NCI-H2107 (cell line): ENCODE measurements at places on chromosomes 2 and 18.
A peak's percentile ranks its signal among the peaks of the same experiment; 100 is the strongest.

GRCh38 chr18:60693426-60693825, 320.9 kb upstream of the MC4R start:
- no peak for DNase-seq

DNA sequence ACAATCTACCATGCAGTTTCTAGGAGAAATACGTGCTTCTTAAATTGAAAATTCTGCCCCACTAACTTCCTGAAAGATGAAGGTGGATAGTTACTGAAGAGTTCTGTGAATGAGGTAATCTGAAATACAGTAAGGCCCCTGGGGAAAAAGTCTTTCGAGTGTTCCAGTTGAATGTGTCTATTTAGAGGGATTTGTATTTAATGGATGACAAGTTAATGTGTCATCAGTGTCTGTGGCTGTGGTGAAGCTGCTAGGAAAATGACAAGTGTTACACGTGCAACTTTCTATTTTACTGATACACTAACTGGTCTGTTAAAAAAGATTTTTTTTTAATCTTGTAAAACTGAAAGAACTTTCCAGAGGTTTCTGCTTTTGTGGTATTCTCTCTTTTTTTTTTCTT, 384.6 kb downstream of the STK39 start:
- peak; percentile 18 for DNase-seq

- no peak for DNase-seq
Observed at GRCh38 chr2:204207866-204208265, 271.3 kb downstream of the ICOS start.

DNA sequence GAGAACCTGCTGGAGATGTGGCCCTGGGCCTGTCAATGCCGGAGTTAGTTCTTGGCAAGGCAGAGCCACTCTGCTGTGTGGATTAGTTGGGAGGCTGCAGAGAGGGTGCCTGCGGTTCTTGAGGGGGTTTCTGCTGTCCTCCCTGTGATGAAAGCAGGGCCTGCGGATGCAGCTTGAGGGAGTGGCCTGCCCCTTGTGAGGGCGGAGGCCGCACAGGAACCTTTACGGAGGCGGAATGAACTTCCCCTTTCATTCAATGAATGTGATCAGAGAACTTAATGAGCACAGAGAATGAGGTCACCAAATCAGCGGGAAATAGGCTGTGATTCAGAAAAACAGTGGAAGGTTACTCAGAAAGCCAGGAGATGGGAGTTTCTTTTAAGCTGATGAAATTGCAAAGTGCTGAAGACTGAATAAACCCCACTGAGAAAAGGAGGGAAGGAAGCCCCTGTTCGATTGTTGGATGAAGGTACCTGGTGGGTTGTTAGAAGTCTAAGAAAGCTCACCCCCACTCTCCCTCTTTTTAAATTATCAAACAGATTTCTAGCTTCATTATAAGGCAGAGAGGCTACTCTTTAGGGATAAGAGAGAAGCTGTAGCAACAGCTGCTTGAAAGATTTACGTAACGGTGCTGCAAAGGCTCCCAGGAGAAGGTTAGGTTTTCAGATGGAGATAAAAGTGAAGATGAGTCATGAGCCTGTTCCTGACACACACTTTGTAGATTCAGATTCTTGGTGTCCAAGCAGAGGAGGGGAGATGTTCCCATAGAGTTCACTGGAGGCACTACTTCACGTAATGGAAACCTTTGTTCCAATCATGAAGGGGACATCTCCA, 47.4 kb downstream of the VWA3B start:
- DNase-seq = no peak

DNA sequence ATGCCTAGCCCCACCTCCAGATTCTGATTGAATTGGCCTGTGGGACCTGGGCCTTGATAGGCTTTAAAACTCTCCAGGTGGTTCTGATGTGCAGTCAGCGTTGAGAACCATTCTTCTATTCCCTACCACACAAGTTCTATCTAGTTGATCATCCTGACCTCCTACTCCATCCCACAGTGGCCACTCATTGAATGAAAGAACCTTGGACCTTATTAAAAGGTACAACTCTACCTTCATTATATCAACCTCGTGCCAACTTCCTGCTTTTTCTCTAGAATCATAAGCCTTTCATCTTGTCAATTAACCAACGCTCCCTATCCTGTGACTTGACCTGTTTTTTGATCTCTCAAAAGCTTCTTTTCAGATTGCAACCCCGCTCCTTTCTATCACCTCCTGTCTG, 55.8 kb downstream of the SLC40A1 start:
- no peak for DNase-seq

DNA sequence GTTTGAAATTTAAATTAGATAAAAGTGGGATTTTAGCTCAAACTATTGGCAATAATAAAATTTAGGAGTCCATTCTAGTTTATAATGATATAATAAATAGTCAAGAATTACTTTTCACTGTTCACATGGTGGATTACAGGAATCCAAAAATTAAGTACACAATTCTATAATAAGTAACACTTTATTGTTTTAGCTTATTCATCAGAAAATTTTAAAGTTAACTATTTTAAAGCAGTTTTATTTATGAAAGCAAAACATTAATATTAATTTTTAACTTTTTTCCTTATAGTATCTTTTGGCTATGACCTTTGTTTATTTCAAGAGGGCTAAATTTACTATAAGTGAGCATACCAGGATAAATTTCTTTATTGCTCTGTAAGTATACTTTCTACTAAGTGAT, 11.4 kb downstream of the SPDYA start:
- no peak for DNase-seq

DNA sequence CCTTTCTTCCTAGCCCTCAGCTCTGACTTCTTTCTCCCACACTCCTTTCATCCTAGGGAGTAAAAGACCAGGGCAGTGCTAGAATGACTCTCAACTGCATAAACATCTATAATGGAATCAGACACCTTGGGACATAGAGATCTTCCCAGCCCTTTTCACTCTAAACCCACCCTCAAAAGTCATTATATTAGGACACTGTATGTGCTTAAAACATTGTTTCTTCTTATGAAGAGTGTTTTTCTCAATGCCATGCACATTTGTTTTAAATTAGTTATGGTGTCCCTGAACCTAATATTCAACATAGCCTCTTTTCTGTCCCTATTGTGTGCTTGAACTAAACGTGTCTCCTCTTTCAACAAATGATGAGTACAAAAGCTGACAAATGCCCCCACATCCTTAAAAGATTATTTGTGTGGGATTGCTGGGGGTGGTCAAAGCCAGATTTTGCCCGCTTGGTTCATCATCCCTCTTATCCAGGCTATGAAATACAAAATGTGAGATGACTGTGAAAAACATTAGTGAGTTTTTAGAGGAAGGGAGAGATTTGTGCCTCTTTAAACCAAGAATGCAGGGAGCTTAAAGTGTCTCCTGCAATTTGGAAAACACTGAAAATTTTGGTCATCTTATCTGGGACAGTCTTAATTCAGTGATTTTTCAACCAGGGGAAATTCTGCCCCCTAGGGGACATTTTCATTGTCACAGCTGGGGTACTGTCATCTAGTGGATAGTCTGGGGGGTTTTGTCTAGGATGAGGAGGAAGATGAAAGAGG, 29.0 kb downstream of the SERPINB5 start:
- DNase-seq = no peak

DNA sequence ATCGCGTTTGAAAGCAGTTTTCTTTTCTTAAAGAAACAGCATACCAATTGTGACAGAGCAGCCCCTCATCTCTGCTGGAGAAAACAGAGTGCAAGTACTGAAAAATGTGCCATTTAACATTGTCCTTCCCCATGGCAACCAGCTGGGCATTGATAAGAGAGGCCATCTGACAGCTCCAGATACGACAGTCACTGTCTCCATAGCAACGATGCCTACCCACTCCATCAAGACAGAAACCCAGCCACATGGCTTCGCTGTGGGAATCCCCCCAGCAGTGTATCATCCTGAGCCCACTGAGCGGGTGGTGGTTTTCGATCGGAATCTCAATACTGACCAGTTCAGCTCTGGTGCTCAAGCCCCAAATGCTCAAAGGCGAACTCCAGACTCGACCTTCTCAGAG, 9.5 kb downstream of the GRHL1 start:
- DNase-seq = no peak

- DNase-seq = no peak
Observed at GRCh38 chr2:406231-406630, 118.3 kb upstream of the ALKAL2 start.

- no peak for DNase-seq
Observed at GRCh38 chr2:219603771-219604170, 6.1 kb downstream of the STK11IP start.

DNA sequence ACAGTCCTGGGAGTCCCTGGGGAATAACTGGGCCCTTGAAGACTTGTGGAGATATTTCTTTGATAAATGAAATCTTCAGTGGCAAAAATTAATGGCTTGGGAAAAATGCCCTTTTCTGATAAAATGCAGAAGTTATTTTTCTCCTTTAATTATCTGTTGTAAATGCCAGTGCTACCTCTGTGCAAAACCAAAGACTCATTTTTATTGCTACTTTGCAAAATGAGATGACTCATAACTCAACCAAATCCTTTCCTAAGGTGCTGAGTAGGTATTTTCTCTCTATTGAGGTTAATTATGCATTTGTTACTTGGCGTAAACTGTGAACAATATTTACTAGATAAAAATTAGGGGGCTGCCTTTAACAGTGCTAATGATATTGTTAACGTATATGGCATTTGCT, 163.9 kb downstream of the DOK6 start:
- no peak for DNase-seq

DNA sequence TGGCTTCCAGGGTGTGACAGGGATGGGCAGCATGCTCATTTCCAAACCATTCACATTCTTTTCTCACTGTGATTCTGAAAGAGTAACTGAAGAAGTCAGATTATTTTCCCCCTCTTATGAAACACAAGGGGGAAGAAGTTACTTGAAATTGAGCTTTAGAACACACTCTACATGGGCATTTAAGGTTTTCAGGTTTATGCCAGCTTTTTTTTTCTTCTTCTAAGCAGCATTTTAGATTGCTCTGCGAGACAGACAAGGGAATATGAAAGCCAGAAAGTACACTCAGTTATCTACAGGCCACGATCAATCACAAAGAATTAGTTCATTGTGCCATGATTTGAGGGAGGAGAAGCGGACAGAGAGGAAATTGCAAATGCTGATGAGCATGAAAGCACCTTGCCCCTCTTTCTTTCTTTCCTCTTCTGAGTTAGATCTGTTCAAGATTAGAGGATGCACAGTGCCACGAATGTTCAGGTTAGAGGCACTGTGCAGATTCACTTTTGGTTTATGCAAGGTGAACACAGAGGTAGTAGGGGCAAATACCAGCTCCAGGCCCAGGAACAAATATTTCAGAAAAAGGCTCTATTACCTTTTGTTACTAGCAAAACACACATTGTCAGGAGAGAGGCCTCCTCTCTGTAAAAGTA, 49.2 kb downstream of the CXCR4 start:
- DNase-seq = no peak

DNA sequence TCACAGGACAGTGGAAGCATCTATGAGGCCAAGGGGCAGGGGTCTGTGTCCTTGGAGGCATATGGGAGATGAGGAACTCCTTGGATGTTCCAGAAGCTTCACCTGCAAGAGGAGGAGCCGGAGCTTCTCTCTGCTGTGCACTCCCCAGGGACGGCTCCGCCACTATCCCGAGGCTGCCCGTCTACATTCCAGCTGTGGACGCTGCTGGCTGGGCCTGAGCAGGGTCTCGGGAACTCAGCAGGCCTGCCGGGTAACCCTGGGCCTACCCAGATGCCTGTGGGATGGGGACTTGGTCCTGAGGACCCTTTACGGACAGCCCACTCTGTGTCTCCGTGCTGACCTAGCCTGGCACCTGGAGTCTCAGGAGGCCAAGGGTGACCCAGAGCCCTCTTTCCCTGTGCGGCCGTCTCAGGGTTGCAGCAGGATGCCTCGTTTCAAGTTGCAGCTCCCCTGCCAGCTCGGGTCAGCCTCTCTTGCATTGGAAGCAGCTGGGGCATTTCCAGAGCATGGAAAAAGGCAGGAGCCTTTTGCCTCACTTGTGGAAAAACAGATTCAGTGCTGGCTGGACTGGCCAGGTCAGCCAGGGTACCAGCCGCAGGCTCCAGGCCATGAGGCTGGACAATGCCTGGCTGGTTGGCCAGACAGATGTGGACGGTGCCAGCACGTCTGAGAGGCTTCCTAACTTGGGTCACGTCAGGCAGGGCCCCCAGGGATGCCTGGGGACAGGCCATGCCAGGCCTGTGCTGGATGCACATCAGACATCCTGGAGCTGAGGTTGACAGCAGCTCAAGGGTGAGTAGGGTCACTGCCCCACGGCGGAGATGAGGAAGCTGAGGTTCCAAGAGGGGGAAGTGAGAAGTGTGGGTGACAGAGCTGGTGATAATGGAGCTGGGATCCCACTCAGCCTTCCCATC, 41.5 kb downstream of the SCTR start:
- DNase-seq = no peak

DNA sequence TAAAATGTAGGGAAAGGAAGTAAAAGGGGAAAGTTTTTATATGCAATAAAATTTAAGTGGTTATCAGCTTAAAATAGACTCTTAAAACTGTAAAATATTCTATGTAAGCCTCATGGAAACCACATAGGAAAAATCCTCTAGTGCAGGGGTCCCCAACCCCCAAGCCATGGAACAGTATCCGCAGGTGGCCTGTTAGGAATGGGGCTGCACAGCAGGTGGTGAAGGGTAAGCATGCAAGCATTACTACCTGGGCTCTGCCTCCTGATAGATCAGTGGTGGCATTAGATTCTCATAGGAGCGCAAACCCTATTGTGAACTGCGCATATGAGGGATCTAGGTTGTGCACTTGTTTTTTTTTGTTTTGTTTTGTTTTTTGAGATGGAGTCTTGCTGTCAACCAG, 1409.3 kb upstream of the CDH2 start:
- DNase-seq = no peak

GRCh38 chr18:60044290-60045006, 144.7 kb downstream of the PMAIP1 start:
- no peak for DNase-seq

DNA sequence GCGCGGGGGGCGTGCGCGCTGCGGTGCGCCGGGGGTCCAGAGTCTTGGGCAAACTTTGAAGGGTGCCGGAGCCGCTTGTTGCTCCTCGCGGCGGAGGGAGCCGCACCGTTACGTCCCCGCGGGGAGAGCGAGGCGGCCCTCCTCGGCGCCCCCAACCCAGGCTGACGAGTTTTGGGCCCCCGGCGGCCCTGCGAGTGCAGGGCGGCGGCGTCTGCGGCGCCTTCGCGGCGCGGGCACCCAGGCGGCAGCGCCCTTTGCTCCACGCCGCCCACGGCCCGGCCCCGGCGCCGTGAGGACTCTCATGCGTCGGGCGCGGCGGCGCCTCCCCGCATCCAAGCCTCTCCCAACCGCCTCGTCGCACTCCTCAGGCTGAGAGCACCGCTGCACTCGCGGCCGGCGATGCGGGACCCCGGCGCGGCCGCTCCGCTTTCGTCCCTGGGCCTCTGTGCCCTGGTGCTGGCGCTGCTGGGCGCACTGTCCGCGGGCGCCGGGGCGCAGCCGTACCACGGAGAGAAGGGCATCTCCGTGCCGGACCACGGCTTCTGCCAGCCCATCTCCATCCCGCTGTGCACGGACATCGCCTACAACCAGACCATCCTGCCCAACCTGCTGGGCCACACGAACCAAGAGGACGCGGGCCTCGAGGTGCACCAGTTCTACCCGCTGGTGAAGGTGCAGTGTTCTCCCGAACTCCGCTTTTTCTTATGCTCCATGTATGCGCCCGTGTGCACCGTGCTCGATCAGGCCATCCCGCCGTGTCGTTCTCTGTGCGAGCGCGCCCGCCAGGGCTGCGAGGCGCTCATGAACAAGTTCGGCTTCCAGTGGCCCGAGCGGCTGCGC, 814 bp downstream of the FZD7 start:
- DNase-seq = no peak

- DNase-seq = no peak
Observed at GRCh38 chr2:120367649-120368048, 21.7 kb downstream of the INHBB start.

GRCh38 chr2:121123268-121123667, 161.7 kb downstream of the TFCP2L1 start:
- no peak for DNase-seq

- DNase-seq = no peak
Observed at GRCh38 chr2:145108361-145108778, 588.5 kb upstream of the ZEB2 start.
